ENCODE measurements at places on chromosomes 11 and 22. TPM values are rescaled to one million over a fixed set of nuclear protein-coding genes. Genes with fewer than 3 reads are reported as not detected.
A peak's percentile ranks its signal among the peaks of the same experiment; 100 is the strongest.

The TSKU gene
- 29.9 TPM for total RNA-seq

- DNase-seq: no peak
Observed at GRCh38 chr11:39990421-39990831, 1469.0 kb downstream of the LRRC4C start.

DNA sequence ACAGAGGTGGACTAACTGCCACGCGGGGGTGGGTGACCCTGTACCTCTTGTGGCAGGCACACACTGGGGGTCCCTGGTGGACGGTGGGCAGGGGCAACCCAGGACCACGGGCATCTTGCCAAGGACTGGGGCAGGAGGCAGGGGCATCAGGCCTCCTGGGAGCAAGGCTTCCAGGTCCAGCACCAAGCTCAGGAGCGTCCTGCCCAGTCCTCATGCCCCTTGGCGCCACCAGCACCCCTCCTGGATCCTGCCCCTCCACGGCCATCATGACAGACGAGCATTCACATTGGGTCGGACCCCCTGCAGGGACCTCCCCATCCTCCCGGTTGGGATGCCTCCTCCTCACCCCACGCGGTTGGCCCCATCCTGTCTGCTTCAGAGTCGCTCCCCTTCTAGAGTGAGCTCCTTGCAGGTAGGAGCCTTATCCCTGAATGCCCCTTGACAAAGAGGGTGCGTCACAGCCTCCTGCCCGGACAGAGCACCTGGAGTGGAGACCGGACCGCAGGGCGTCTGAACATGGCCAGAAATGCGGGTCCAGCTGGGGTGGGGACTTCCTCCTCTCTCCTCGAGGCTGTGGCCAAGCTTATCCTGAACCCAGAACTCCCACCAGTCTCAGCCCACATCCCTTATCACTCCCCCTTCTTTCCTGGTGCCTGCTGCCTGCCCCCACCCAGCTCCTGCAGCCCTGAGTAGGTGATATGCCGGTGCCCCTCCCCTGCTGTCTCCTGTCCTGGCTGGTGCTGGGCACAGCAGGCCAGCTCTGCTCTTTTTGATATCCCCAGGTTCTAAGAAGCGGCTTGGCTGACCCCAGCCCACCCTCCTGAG lies 40.3 kb downstream of the IGF2 start:
- no peak for DNase-seq

- peak; percentile 91 for DNase-seq
Observed at GRCh38 chr11:69638941-69639681, 1.8 kb upstream of the CCND1 start.

GRCh38 chr22:20982563-20982882 lies 426 bp downstream of the LZTR1 start:
- DNase-seq: no peak

All from endothelial cell (in vitro differentiated cells).